NCI-H524 (cell line): ENCODE measurements at places on chromosomes 3 and 15.

- DNase-seq, result no peak
Measured at GRCh38 chr15:59594493-59594942, 17.1 kb upstream of the GCNT3 start.

DNA sequence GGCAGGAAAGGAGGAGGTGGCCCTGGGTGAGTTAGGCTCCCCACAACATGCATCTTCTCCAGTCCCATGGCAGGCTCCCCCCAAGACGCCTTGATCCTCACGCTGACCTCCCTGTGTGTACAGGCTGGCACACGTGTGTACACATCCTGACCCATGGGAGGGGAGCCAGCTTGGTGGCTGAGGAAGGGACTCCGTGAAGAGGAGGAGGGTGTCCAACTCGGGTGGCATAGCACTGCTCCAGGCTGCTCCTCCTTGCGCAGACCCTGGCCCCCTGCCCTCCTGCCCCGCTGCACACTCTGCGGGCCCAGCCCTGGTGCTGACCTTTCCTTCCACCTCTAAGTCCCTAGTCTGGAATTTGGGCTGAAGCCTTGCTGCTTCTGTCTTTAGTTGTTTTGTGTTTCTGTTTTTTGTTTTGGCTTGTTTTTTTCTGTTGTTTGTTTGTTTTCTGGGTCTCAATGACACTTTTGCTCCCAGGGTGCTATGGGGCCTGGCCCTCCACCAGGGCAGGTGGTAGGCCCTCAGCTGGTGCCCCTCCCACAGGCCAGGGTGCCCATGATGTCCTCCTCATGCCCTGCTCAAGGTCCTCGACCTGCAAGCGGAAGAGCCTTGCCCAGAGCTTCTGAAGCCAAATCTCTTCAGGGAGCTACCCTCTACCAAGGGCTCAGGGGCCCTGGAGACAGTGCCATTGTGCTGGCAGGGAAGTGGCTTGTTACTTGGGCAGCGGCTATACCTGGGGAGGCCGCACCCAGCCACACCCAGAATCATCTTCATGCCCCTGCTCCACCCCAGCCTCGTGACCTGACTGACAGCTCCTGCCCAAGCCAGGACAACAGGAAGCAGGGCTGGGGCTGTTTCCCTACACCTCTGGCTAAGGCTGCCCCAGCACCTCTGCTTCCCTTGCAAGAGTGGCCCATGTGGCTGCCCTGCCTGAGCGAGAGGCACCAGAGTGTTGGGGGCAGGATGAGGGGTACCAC, 5.1 kb downstream of the EPHB3 start:
- no peak for DNase-seq

GRCh38 chr3:171086914-171087313, 60.4 kb upstream of the SLC2A2 start:
- no peak for DNase-seq

DNA sequence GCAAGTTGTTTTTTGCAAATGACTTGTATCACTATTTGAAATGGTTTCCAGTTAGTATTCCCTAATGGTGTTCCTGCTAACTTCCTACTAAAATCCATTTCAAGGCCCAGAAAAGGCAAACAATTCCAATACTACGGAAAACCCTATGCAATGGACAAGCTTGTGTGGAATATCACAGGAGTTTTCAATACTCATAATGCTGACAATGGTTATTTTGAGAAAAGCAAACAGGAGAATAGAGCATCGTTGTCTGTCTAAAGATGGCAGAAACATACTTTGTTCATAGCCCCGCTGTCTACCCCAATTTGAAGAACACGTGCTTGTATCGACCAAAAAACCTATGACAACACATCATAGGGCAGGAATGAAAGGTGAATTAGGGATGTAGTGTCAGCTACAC, 327.9 kb downstream of the CHST2 start:
- DNase-seq, result no peak

- peak; percentile 40 for DNase-seq
Measured at GRCh38 chr15:91412138-91412928, 312.3 kb downstream of the SV2B start.

DNA sequence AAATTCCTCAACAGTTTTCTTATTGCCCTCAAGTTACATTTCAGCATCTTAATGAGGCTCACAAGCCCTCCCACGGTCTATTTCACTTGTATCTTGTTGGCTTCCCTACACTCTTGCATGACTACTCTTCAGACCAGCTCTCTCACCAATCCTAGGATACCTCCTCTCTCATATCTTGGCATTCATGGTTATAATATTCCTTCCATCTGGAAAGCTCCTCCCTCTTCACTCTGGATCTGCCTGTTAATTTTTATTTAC, 8.5 kb upstream of the CCDC80 start:
- no peak for DNase-seq

- no peak for DNase-seq
Measured at GRCh38 chr3:58955308-58955707, 94.5 kb downstream of the CFAP20DC start.

DNA sequence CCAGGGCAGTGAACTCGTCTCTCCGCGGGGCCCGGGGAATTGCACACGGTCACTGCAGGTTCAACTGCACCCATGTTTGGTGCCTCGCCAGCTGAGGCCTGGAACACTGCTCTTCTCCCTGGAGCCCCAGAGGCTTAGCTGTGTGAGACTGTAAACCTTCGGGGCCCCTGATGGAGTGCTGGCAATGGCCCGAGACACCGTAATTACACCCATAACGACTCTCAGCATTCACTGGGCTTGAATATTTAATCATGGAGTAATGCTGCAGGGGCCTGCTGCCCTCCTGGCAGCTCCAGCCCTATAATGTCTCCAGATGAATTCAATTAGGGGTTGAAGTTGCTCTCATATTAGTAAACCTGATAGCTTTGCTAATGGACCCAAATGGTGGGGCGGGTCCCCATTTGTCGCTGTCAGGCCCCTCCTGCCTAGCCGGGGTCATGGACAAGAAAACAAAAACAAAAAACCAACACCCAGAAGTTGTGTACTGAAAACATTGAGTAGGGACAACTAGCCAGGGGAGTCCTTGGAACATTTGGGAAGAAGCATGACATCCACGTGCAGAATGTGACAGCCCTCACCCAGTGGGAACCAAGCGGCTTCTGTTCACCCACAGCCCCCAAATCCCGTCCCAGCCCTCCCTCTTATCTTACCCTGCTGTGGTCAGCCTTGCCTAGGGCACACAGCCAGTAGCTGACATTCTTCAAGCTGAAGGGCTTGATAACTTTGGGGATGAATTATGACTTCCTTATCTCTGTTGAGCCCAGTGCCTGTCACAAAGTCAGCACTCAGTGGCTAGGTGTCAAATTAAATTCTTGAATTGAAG, 74.3 kb upstream of the SCN5A start:
- DNase-seq, result no peak

GRCh38 chr3:31132132-31132769, 237.8 kb upstream of the GADL1 start:
- no peak for DNase-seq

GRCh38 chr3:101809178-101810021, 30.4 kb downstream of the NXPE3 start:
- DNase-seq, result peak; percentile 51

- peak; percentile 46 for DNase-seq
Measured at GRCh38 chr15:23687143-23687470, at the start of gene NDN. NDN (minus strand) TSS chr15:23687305; CDS start chr15:23687217, 88 bp downstream.

DNA sequence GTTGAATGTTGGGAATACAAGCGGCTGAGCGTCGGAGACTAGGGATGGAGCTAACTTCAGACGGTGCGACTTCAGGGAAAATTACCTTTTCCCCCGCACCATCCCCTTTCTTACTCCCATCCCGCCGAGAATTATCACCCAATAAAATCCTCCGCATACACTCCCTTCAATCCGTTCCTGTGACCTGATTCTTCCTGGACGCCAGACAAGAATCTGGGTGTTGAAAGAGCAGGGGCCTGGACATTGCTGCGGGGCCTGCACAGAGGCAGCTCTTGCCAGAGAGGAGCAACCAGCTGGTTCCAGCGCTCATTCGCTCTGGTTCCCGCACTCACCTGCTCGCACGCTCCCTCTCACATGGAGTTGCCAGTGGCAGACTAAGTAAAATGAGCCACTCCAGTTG, 241.9 kb downstream of the ALCAM start:
- DNase-seq, result no peak

DNA sequence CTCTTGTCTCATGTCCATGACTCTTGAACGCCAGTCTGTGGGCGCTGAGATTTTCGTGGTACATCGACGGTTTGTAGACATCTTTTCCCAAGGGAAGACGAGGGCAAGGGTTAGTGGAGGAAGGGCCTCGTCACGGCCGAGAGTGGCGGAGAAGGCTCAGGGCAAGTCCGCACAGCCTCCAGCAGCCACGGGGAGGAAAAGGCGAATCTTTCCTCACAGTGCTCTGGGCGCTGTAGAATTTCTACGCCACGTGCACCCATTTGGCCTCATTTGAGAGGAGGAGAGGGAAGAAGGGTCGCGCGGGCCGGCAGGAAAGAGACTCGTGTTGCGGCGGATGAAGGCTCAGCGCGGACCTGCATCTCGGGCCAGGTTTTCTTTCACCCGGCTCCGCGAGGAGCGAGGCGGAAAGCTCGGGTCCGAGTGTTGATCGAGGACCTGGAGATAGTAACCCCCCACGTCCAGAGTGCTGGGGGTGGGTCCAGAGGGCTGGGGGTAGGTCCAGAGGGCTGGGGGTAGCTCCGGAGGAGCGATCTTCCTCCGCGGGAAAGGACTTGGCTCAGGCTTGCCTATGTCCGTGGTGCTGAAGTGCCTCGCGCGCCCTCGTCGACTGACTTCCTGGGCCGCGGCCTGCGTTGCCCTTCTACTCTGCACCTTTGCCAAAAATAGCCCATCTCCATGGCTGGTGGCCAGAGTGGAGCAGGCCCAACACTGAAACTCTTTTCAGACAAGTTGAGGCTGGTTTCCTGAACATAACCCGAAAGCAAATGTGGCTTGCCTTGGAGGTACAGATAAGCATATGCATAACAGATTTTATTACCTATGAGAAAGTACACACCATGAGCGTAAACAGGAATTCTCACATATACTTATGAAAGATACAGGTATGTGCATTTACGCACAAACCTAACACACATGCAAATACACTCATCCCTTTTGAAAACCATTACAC, 1.1 kb downstream of the SLC35G2 start:
- peak; percentile 51 for DNase-seq

DNA sequence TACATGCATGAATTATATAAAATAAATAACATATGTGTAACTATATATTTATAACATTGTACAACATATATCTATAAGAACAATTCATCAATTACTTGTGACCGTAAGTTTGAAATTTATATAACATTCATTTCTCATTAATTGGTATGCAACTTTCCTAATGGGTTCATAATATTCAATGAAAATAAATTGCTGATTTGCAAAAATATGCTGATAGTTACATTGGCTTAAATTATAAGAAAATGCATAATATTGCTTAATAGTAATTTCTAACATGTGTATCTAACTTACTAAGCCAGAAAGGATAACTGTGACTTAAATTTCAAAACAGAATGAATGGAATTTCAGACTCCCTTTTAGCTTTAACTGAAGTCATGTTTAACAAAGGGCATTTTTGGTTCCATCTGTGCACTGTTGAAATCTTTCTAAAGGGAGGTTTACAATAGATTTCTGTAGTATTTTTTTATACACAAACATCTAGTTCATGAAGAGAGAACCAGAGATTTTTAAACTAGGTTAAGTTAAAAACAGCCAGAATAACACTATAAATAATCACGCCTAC, 310.9 kb downstream of the TBC1D5 start:
- DNase-seq, result no peak

GRCh38 chr15:51688863-51689262, 7.6 kb downstream of the SCG3 start:
- DNase-seq, result no peak

- no peak for DNase-seq
Measured at GRCh38 chr3:144480416-144480919, 508.8 kb downstream of the DIPK2A start.

- no peak for DNase-seq
Measured at GRCh38 chr3:157310329-157311052, 126.2 kb upstream of the PTX3 start.

GRCh38 chr3:106276151-106276550, 407.3 kb upstream of the CBLB start:
- no peak for DNase-seq

- no peak for DNase-seq
Measured at GRCh38 chr3:111035316-111035715, 36.3 kb upstream of the NECTIN3 start.

DNA sequence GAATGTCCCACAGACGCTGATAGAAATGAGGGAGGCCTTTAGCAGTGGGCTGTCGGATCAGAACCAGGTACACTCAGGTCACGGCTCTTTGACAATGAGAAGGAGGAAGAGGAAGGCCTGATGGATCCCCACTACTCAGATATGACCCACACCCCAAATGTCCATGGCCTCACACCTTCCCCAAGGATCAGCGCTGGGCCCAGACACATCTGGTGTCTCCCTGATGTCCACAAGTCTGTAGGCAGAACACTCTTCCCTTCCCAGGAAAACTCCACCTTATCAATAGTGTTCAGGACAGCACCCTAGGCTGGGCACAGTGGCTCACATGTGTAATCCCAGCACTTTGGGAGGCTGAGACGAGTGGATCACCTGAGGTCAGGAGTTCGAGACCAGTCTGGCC, 33.3 kb upstream of the SFMBT1 start:
- no peak for DNase-seq

- DNase-seq, result no peak
Measured at GRCh38 chr15:83292317-83292716, 7.9 kb upstream of the BNC1 start.

GRCh38 chr15:80011596-80011995, 40.6 kb upstream of the BCL2A1 start:
- no peak for DNase-seq

DNA sequence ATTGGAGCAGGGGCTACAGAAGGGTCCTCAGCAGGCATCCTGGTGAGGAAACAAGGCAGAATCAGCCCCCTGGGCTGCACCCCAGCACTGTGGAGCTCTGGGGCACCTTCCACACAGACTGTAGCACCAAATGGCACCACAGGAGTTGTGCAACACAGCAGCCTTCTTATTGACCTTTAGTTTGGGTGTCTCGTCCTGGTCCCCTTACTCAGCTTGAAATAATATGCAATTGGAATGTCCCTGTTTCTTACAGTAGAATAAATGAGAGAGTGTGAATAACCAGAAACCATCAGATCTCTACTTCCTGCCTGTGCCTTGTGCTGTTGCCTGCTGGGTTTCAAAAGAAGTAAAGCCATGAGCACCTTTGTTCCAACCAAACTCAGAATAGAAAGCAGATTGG, 44.5 kb downstream of the RPLP1 start:
- DNase-seq, result no peak

DNA sequence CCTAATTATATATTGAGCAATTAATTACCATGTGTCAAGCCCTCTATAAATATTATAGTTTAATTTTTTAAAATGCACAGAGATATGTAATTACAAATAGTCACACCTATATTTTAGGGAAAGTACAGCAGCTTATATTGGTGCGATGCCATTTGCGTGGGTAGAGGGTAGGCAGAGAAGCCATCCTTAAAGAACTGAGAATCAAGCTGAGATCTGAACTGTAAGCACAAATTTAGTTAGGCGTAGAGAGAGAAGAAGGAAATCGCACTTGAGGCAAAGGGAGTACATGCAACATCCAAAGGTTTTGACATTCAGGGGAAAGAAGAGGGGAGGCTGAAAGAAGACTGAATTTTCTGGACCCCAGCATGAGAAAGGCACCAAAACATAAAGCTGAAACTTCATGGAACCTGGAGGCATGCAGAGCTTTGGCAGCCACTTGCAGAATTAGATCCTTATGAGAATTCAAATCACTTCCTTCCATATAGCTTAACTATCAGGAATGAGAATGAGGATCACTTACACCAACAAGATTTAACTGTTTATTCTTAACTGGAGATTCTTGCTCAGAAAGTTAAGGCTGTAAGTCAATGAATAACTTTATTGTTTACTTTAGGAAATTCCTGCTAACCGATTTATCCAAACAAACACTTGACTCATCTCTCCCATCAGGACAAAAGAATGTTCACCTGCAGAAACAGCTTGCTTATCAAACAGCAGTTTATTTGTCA, 114.3 kb downstream of the TGFBR2 start:
- no peak for DNase-seq
